NCI-H1092 (cell line): ENCODE measurements at places on chromosomes 7 and 10.

DNA sequence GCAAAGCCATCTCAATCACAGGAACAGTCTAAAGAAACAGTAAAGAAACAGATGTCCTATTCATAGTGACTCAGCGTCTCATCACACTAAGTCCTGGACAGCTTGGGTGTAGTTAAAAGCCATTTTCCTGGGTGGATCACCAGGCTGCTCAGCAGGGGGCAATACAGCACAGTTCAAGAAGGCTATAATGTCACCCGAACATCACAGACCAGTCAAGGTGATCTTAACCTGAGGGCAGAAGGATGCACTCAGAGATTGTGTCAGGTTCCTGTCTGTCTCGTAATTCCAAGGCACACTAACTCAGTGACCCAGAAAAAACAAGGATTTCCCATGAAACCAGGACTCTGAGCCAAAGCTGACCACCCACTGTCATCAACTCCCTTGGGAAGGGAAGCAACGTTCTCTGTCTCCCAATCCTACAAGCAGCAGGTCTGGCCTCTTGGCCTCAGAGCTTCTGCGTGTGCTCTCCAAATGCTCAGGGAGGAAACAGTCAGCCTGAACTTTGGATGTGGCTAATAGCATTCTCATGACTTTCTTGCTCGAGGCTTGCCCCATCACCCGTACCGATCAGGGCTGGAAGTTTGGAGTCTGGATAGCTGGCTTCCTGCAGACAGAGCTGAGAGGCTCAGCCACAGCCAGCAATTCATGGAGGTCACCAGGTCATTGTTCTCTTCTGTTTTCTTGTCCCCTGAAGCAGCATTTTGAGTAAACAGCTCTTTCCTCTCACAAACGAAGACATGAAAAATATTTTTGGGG is 90.4 kb upstream of the FAM171A1 start:
- no peak for DNase-seq

DNA sequence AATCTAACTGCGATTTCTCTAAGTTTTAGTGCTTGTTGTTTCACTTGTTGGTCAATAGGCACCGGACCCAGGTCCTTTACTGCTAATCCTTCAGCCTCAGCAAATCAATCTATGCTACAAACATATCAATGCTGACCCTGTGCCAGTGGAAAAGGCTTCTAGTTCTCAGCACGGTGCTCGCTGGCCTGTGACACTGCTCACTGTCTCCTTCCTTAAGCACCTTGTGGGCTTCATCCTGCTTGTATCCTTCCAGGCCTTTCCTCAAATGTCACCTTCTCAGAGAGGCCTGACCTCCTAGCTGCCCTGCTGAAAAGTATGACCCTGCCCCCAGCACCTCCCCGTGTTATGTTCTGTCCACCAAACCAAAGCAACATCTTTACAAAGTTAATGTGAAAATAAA is 201.2 kb upstream of the FRMD4A start:
- DNase-seq = no peak

DNA sequence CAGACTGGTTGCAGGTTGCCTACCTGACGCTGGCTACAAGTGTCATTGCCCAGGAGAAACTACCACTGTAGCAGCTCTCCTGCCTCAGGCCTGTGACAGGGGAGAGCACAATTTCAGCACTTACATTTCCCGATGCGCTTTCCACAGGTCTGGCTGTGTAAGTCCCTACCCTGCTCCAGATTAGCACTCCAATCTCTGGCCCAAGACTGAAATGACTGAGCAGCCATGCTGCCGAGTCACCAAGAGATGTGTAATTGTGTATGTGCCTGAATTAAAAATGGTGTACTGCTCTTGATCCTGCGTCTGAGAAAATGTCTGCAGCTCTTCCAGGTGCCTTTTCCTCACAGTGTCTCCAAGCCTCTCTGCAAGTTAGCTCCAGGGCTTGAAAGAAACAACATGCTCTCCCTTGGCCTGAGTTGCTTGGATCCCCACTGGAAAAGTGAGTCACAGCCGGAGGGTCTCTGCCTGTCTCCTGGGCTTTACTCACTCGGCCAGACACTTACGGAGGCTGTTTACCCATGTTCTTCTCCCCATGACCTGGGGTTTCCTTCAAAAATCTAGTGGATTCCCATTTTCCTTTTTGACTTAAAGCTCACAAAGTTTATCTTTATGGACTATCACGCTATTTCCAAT is 1001.7 kb upstream of the KCND2 start:
- no peak for DNase-seq

- no peak for DNase-seq
Observed at GRCh38 chr10:51196508-51197175, 122.4 kb downstream of the PRKG1 start.

DNA sequence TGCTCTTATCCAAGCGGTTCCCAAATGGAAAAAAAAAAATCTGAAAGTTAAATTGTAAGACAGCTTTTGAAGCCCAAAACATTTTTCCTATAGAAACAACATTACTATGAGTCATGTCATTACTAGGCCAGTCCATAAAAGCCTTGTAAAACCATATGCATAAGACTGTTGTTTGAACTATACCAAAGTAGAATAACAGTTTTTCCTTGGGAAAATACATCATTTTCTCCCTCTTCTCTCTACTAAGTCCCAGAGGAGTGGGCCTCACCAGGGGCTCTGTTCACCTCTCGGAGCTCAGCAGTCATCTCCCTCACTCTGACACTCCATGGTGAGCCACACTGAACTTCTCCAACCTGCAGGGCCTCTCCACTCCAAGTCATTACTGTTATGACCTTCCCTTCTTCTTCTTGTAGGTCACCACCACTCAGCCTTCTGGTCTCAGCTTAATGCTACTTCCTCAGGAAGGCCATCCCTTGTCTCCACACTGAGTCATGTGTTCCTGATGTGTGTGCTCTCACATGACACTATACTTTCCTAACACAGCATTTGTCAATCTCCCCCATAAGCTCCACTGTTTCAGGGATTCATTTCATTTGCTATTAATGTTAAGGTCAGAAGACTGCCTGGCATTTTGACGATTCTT is 32.5 kb downstream of the ZNF438 start:
- DNase-seq = no peak

DNA sequence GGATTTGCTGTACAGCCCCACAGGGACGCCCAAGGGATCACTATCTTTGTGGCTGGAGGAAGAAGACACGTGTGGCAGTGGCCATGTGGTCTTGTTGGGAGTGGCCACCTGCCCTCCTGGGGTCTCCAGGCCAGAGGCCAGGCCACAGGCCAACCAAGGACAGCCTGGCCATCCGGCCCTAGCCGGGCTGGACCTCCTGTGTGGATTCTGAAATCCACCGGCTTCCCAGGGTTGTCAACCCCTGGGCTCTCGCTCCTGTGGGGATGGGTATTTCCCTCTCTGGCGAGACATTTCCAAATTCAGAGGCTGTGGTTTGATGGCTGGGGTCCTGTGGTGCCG is 31.5 kb upstream of the CFAP46 start:
- DNase-seq = no peak

GRCh38 chr10:25083546-25084111 is 67.2 kb downstream of the THNSL1 start:
- DNase-seq = no peak

DNA sequence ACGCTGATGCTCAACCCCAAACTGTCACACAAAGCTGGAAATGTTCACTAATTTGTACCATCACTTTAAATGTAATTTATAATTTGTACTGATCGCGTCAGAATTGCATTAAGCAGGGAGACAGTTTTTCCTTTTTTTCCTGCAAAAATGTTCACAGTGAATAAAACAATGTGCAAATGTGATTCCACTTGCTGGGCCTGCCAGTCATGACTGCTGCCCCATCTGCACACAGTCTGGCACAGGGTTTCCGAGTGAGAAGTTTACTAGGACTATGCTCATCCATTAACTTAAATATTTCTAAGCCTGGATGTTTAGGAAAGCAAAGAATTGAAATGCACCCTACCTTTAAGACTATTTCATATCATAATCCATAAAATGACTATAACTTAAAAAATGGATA is 99.6 kb downstream of the SORBS1 start:
- no peak for DNase-seq

- no peak for DNase-seq
Observed at GRCh38 chr7:23287612-23288011, 11.5 kb upstream of the MALSU1 start.

GRCh38 chr7:107461938-107462533 is 7.8 kb upstream of the GPR22 start:
- no peak for DNase-seq

- DNase-seq = no peak
Observed at GRCh38 chr7:105316578-105317344, 72.0 kb downstream of the SRPK2 start.

DNA sequence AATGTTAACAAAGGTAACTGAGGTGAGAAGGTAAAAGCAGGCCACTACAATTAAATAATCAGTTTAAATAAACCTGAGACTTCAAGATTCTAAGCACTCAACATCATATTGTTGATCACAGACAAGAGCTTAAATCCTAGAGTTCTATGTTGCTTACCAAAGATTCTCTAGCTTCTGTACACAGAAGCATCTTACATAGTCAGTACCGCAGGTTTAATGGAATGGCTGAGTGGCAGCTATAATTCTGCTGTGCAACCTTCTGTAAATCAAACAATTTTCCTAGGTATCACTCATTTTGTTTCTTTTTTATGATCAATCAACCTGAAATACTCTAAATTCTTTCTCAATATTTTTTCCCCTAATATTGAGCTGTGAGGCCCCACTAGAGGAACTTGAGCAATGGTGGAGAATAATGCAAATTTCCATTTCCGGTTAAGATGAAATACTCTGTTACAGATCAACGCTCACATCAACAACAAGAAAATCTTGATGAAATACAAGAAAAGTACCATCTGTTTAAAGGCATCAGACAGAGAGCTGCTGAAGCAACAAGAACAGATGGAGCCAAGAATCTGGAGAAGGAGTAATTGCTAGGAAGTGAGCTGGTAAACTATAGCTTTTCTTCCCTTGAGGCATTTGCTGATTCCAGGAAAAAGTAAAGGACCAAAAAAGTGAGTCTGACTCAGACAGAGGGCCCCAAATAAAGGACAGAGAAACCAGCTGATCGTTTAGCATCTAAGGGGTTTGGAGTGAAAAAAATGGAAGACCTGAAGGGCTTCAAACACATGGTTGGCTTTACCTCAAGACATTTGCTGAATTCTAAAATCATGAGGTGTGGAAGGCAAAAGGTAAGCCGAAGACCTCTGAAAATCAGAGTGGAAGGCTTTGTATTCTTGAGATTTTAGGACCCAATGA is 22.6 kb downstream of the PNPLA8 start:
- no peak for DNase-seq
